ENCODE measurements at places on chromosomes 3 and 15.

GRCh38 chr3:17091910-17092582, 207.3 kb downstream of the PLCL2 start:
- DNase-seq, result no peak

- no peak for DNase-seq
Observed at GRCh38 chr15:55628369-55628730, 40.2 kb upstream of the PYGO1 start.

GRCh38 chr15:61501815-61502389, 272.8 kb upstream of the RORA start:
- no peak for DNase-seq

DNA sequence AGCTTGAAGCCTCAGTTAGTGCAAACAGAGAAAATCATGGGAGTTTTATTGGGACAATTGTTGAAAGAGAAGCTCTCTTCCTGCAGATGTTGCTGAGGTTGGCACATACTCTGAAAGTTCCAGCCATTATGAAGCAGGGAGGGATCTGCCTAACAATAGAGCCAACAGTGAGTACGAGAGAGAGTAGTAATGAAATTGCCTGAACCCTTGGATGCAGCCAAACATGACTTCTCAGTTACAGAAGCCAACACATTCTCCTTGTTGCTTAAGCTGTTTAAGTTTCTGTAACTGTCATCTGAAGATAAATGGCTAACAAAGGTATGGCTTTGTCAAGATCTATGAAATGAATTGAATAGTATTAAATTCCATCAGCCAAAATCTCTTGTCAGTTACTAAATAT, 211.0 kb upstream of the TTC14 start:
- DNase-seq, result no peak

DNA sequence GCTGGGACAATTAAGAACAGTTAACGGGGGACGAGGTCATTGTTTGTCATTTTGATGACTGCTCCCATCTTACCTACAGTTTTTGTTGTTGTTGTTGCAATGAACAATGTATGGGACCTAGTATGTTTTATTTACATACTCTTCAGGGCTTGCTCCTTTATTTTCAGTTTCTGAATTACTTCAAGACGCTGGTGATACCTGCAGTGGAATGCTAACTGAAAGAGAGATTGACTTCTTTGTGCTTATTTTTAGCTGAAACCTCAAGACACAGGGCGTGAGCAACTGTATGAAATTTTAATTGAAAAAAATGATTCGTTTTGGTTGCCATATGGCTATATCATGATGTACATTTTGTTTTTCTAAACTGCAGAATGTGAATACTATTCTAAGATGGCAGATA, 297.9 kb downstream of the EDEM1 start:
- no peak for DNase-seq

DNA sequence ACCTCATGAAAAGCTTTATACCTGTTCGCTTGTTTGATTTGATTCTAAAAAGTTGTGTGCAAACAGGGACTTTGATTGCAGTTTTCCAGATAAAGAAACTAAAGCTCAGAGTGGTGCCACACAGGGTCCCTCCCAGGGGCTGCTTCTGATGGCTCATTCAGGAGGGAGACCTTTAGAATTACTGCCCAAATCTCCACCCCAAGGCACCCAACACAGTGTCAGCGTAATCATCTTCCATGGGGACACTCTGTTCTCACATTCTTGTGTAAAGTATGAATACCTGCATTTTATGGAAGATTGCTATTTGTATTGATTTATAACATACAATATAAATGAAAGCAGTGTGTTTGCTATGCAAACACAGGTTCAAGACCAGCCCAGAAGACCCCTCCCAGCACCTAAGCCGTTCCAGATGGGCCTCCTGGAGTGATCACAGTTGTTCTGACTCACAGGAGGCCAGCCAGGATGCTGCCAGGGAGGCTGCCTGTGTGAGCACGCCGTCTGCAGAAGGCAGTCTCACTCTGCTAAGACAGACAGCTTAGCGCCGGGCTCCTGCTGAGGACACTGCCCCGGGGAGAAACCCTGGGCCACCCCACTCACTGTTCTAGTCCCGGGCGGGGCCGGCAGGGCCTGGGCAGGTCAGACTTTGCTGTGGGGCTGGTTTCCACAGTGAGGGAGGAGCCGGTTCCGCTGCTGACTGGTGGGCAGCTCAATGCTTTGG, 185.6 kb downstream of the FAM43A start:
- no peak for DNase-seq

GRCh38 chr3:6099458-6100075, 761.3 kb upstream of the GRM7 start:
- DNase-seq, result no peak

- DNase-seq, result no peak
Observed at GRCh38 chr3:148790370-148790769, 37.2 kb upstream of the CPB1 start.

GRCh38 chr15:82647045-82647834, at the start of gene CPEB1:
TSS of gene CPEB1 (minus strand) at chr15:82647363. CDS start at chr15:82628459, 18,904 bp downstream.
- no peak for DNase-seq

GRCh38 chr3:65172209-65172608, 484.4 kb upstream of the ADAMTS9 start:
- no peak for DNase-seq

GRCh38 chr3:184058029-184058428, 5.2 kb downstream of the HTR3C start:
- DNase-seq, result no peak

GRCh38 chr3:31172336-31172735, 277.9 kb upstream of the GADL1 start:
- no peak for DNase-seq

DNA sequence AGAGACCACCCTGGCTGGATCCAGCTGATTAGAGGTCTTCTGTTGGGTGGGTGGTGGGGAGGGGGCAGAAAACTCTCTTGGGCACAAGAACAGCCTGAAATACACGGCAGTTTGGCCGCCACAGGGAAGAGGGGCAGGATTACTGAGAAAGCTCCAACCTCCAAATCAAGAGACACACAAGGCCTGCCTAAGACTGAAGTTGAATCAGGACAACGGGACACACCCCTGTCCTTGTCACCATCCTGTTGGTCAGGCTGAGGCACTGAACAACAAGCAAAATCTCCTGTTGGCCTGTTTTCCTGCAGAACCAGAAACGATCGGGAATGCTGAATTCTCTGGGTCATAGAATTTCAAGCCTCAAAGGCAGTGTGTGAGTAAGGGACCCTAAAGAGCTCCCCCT, 247.8 kb downstream of the FAM43A start:
- DNase-seq, result no peak

DNA sequence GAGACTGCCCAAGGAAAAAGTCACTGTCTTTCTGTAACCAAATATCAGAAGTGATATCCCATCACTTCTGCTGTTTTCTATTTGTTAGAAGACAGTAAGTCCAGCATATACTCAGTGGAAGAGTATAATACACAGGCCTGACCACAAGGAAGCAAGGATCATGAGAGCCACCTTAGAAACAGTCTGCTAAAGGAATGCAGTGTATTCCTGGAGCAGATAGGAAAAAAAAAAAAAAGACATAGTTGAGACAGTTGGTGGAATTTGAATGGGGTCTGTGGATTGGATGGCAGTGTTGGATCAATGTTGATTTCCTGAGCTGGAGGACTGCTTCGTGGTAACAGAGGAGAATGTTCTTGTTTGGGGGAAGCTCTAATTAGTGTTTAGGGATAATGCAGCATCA, 26.5 kb upstream of the FBXL2 start:
- no peak for DNase-seq

DNA sequence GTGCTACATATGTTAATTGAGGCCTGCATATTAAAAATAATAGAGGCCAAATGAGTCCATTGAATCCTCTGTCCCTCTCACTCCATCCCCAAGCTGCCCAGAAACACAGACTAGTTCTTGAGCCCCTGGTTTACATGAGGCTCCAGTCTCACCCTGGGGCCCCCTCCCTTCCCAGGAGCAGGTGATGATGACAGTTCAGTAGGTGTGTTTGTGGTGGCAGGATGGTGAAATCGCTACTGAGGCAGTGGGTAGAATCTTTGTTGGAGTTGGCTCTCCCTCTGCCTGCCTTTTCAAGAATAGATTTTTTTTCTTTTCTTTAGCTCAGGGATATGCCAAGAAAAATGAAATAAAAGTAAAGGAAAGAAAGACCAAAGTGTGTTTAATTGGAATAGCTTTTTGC, 288.7 kb downstream of the EPHB1 start:
- no peak for DNase-seq

GRCh38 chr15:48352474-48353072, 21.3 kb downstream of the DUT start:
- DNase-seq, result peak; percentile 59

- DNase-seq, result no peak
Observed at GRCh38 chr15:71375934-71376333, 260.7 kb downstream of the THSD4 start.

- peak; percentile 32 for DNase-seq
Observed at GRCh38 chr15:97652700-97653167, 307.8 kb upstream of the ARRDC4 start.

DNA sequence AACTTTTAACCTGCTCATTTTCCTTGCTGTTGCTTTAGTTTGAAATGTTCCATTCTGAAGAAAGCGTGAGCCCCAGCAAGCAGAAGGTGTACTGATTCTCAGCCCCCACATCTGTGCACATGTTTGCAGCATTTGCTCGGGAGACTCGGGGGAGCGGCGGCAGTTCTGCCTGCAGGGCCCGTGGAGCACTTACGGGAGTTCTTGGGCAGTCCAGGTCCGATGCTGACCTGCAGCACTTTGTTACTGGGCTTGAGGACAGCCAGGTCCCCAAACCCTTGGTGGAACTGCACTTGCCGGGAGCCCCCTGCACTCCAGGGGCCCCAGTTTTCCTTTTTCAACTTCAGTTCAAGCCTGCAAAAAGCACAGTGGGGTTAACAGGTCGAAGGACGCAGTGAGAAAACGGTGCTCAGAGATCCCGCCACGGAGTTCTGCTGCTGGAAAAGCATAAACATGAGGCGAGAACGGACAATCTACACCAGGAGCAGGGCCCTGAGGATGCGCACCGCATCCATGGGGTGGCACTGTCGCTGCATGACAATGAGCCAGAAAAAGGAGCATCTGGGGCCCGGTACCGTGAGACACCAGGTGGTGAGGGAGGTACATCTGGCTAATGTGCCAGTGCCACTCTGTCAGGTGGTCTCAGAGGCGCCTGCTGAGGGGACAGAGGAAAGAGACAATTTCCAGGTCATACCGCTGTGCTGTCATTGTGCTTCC, 45.6 kb upstream of the LDHAL6B start:
- DNase-seq, result no peak

GRCh38 chr3:32872487-32873382, 54.9 kb downstream of the TRIM71 start:
- DNase-seq, result no peak

DNA sequence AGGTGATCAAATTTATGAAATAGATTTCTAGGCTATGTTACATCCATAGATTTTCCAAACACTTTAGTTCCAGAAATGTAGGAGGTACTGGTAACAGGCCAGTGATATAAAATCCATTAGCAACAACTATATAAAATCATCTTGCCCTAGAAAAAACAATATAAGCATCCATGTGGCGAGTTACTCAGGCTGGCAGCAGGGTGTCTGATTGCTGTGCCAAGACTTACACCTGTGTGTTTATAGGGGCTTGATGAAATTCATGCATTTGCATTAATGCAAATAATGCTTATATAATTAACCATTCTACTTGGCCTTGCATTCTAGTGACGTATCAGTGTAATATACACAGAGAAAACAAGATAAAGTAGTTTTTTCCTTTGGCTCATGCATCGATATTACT, 153.4 kb downstream of the PLCL2 start:
- no peak for DNase-seq

DNA sequence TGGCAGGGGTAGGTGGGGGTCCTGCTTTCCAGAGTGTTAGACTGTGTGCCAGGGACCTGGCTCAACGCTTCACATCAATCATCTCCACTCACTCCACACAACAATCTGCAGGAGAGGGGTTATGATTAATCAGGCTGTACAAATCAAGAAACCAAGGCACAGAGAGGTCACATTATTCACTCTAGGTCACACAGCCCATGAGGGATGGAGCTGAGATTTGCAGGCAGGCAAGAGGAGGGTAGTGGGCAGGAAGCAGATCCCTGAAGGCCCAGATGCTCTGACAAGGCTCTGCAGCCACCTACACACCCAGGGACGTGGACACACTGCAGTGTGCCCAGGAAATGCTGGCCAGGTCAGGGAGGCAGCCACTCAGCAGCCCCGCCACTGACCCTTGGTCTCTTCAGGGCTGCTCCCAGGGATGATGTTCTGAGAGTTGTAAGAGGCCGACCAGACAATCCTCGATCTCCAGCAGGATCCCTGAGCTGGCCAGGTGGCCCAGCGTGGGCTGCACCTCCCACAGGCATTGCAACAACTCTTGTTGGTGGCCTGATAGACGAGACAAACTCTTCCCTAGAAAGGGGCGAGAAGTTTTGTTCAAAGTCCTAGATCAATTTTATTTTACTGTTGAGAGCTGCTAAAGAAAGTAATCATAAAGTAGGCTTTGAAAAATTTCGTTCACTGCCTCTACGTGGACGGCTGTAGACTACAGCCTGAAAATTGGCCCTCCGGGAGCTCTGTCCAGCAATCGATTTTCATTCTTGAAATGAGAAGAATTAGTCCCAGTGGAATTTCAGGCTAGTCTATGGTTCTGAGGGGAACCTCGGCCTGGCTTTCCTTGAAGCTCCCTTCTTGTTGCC, 4.2 kb upstream of the SLC6A6 start:
- DNase-seq, result no peak
